ENCODE measurements at places on chromosomes 5 and 9.
A peak's percentile ranks its signal among the peaks of the same experiment; 100 is the strongest.

- DNase-seq: no peak
Measured at GRCh38 chr9:20528253-20528652, 94.0 kb downstream of the MLLT3 start.

- DNase-seq: no peak
Measured at GRCh38 chr5:53039855-53040254, 50.7 kb downstream of the ITGA2 start.

DNA sequence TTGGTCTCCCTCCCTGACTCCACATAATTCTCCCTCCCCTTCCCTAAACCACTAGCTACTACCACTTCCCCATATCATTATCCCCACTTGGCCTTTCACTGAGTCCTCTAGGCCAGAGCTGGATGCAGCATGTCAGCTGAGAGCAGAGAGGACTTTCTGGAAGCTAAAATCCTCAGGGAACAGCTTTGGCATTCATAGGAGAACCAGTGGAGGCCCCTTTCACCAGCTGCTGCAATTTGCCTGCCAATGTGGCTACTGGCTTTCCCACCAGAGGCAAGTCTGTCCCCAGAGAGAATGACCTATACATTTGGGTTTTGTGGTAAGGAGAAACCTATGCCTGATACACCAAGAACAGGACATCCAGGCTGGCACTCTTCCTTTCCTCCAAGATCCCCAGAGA lies 14.4 kb downstream of the FAM219A start:
- peak; percentile 72 for DNase-seq

- no peak for DNase-seq
Measured at GRCh38 chr5:168286386-168286785, 5.1 kb upstream of the WWC1 start.

- DNase-seq: no peak
Measured at GRCh38 chr9:34992376-34992951, 2.9 kb downstream of the DNAJB5 start.

- DNase-seq: no peak
Measured at GRCh38 chr9:37512437-37512836, 26.7 kb downstream of the POLR1E start.

DNA sequence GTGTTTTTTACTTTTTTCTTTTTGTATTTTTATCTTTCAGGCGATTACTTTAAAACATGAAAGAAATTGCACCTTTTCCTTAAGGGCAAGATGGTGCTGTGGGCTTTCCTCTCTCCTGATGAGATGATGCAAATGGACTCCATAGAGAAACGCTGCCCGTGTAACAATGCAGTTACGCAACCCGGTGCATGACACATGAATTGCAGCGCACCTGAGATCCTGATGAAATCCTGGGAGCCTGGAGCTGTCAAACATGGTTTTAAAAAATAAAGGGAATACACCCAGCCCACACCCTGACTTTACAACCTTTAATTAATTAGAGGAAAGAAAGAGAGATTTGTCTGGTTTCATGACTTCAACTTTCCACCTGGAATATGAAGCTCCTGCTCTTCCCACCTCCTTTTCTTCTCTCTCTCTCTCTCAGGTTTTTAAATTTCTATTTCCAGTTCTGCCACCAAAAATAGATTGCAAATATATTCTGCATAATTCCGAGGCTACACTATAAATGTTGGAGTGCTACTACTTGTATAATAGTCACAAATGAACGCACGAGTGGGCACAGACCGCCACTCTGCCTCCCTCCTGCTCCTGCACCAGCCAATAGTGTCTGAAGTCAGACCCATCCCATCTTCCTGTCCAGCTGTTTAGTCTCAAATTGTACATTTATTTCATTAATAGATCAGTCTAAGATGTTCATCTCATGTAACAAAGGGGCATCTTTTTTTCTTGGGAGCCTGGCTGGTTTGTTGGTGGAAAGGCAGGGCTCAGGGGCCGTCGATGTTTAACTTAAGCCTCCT lies 179.1 kb downstream of the AUH start:
- DNase-seq: no peak

Data from NCI-H446 (cell line).